AG20443 (cell line): ENCODE measurements at places on chromosomes 3 and 15.

- DNase-seq = peak; percentile 30
Observed at GRCh38 chr3:49013738-49014660, 4.4 kb downstream of the DALRD3 start.

- DNase-seq = no peak
Observed at GRCh38 chr3:140091143-140091542, 156.2 kb downstream of the CLSTN2 start.

GRCh38 chr3:195270079-195270816 lies 711 bp downstream of the XXYLT1 start:
- DNase-seq = peak; percentile 61

- DNase-seq = no peak
Observed at GRCh38 chr15:65981837-65982626, 112.7 kb downstream of the RAB11A start.

DNA sequence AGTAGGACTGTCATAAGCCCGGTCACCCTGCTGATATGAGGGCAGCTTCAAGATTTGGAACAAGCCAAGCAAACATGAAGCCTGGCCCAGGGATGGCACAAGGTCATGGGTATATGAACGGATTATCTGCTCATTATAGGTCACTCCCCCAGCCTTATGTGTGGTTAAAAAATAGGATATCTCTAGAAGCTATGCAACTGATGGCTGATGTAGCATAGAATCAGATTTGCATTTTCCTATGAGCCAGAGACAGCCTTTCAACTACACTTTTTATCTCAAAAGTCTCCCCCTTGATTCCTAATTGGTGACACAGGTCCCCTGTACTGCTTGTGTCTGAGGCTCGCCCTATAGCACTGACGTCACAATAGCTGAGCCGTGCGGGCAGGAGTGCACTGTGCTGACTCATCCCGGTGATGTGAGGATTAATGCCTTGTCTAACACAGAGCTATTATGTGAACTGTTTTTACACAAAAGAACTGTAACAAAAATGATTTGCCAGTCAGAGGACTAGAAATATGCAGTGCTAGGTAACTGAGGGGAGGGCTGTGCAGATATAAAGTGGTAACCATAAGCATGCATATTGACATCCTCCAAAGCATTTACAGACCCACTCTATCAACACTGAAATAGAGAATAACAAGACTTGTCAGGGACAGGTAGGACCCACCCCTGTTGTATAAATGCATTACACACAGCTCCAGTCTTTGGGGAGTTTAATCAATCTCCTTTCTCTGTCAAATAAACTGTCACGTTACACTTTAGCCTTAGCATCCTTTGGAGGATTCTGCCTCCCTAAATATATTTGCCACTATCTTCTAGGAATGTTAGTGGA lies 204.9 kb downstream of the TIGIT start:
- DNase-seq = peak; percentile 54

DNA sequence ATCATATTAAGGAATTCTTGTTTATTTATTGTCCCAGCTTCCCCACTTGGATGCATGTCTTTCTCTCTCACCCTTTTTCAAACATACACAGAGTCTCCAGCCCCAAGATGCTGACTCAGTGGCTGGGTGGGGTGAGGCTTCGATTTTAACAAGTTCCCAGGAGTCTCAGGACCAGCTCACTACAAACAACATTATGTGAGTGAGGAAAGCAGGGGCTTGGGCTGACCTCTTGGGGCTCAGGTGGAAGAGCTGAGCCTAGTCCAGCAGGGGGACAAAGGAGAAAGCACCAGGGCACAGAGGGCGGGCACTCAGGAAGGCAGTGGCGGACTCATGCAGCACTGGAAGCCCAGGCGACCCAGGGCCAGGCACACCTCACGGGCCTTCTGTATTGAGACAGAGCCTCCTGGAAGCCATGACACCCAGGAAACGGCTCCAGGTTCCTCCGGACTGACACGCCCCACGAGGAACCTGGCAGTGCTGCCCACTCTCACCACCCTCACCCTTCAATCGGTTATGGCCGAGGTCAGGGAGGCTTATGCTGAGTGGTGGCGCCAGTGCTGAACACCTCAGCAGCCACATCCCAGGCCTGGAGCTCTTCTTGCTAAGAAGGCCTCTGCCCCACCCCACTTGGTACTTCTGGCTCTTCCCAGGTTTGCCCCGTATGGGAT lies 97.4 kb downstream of the LRIG1 start:
- peak; percentile 43 for DNase-seq

- DNase-seq = no peak
Observed at GRCh38 chr3:43255662-43256061, 30.7 kb upstream of the SNRK start.

DNA sequence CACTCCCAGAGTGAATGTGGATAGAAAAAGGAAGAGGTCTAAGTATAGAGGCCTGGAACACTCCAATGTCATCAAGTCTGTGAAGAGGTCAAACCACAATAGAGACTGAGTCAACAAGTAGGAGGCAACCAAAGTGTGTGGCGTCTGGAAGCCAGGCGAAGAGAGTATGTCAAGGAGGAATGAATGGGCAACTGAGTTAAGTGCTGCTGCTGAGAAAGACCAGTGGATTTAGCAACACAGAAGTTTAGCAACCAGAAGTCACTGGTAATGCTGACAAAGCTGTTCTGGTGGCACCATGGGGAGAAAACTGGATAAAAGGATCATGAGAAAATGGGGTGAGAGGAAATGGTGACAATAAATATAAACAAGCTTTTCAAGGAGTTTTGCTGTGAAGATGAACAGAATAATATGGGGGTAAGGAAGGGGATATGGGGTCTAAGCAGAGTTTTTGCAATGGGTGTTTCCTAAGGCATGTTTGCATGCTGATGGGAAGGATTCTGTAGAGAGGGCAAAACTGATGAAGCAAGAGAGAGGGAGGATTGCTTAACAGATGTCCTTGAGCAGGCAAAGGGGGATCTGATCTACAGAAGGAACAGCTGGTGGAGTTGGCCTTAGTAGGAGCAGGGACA lies 38.4 kb downstream of the PCOLCE2 start:
- DNase-seq = peak; percentile 84

DNA sequence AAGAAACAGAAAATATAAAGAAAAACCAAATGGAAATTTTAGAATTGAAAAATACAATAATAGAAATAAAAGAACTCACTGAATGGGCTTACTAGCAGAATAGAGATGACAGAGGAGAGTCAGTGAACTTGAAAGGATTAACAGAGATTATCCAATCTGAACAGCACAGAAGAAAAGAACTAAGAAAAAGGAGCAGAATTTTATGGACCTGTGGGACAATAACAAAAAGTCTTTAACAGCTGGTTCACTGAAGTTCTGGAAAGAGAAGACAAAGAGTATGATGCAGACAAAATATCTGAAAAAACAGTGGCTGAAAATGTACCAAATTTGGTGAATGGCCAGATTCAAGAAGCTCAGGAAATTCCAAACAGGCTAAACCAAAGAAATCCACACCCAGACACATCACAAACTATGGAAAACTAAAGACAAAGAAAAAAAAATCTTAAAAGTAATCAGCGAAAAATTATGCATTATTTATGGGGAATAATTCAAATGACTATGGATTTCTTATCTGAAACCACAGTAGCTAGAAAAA lies 9.7 kb upstream of the GNB5 start:
- peak; percentile 29 for DNase-seq

GRCh38 chr15:32936283-32936918 lies 218.6 kb downstream of the GREM1 start:
- peak; percentile 29 for DNase-seq

GRCh38 chr15:50884540-50884939 lies 23.9 kb upstream of the AP4E1 start:
- DNase-seq = peak; percentile 17

GRCh38 chr3:184282941-184283340 lies 7.1 kb downstream of the ECE2 start:
- no peak for DNase-seq

- no peak for DNase-seq
Observed at GRCh38 chr3:129409541-129409940, 18.9 kb downstream of the EFCAB12 start.

DNA sequence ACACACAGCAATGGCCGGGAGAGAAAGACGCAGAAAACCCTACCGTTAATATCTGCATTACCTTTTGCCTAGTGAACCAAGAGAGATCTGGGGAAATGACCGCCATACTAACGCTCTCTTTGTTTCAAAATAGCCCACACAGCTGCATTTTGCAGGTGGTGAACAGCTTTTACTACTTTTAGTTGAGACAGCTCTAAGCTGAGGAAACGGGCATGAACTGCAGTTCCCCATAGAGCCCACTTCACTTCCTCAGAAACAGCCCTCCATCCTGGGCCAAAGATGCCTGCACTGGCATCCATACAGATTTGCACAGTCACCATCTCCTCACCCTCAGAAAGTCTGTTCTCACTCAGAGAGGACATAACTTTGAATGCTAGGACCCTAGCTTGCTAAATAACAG lies 45.0 kb downstream of the ZNF860 start:
- DNase-seq = no peak

DNA sequence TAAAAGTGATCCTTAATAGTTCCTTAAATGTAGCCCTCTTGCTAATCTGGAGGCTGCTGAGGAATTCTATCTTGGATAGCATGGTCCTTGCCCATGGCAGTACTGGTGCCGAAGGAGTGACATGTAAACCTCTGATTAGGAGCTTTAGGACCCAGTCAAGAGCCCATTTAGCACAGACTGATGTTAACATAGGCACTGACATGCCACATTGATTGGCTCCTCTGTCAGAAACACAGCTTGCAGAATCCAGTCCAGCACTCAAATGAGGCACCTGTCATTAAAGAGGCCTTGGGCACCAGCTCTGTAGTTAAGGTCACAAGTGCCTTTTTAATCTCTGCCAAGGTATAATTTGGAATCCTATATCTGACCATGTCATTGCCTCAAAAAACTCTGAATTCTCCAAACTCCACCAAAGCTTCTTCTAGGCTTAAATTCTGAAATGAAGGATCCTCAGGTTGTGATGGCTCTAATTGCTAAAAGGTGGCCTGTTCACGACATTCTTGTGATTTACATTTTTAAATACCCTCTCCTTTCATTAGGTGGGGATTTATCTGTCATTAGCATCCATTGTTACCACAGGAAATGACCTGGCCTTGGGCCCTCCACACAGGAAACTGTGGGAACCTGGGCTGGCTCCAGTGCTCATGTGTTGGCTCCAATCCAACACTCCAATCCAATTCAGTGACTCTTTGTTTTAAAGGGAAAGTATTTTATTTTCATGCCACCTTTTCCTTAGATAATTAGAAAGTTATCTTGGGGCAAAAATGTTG lies 57.3 kb upstream of the RNF7 start:
- DNase-seq = peak; percentile 29

DNA sequence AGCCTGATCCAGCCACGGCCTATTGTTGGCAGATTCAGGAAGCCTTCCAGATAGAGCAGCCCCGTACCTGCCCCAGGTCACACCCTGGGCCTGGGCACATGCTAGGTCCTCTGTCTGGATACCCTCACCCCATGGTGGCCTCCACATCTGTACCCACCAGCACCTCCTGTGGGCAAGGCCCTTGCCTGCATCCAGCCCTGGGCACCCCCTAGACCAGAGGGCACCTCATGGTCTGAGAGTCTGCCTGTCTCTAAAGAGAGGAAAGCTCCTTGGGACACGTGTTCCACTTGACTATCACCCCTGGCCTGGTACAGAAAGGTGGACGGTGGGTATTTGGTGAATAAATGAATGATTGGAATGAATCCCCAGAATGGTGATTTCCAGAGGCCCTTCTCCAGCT lies 8.9 kb upstream of the COMMD4 start:
- no peak for DNase-seq

DNA sequence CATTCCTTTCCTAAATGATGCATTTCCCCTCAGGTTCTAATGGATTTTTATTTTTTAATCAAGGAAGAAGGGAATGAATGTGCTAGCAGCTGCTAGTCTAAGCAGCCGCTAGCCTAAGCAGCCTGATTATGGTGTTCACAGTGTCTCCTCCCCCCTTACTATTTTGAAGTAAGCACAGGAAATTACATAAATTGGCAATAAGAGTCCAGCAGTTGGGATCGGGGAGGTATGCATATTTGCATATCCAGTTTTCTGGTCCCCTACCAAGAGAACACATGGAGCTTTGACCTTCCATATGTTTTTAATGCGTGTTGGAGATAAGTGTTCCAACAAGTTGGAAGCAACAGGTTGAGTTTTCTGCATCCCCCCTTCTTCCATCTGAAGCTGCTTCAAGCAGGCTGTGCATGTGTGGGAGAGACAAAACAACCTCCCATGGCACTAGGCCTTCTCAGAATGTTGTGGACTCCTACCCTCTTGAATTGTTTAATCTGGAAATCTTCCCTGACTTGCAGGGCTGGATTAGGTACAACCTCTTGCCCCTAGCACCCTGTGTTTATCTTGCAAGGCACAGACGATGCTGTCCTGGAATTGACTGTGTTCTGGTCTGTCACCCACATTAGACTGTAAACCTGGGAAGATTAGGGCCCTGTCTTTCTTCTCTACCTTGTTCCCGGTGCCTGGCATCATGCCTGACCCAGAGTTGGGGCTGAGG lies 124.8 kb upstream of the LRIG1 start:
- no peak for DNase-seq

DNA sequence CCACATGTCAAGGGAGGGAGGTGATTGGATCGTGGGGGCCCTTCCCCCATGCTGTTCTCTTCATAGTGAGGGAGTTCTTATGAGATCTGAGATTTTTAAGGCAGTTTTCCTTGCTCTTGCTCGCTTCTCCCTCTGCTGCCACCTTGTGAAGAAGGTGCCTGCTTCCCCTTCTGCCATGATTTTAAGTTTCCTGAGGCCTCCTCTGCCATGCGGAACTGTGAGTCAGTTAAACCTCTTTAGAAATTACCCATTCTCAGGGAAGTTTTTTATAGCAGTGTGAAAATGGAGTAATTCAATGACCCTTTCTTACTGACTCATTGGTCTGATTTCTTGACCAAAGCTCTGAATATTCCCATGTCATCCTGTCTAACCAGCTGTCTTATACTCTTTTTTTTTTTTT lies 484.4 kb upstream of the TPRG1 start:
- peak; percentile 20 for DNase-seq

DNA sequence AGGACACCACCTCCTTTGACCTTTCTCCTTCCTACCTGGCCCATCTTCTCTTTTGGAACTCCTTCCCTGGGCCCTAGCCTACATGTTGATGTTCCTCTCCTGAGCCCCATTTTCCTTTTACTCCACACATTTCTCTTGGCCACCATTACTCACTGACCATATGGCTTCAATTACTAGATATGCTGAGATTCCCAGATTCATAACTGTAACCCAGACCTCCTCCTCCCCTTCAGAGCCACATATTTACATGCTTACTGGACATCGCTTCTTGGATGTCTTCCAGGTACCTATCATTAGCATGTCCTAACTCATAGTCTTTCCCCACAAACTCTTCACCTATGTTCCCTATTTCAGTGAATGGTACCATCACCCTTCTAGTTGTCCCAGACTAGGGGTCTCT lies 24.4 kb upstream of the TRIM59 start:
- peak; percentile 82 for DNase-seq

DNA sequence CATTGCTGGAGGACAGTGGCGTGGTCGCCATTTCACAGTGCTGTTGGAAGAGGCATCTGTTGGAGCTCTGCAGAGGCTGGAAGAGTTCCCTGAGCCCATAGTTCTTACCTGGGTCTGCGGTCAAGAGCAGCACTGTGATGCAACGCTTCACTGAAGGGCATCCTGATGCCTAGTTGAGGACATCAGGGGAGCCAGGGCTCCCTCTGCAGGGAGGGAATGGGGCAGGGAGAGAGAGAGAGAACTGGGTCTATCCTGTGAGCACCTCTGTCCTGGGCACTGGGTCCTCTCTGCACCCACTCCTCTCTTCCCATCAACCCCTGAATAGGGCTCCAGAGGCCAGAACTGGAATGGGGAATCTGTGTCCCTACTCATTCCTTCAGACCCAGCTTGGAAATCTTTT lies 23.9 kb upstream of the MOBP start:
- no peak for DNase-seq
